ENCODE measurements at places on chromosomes 12 and 14.

DNA sequence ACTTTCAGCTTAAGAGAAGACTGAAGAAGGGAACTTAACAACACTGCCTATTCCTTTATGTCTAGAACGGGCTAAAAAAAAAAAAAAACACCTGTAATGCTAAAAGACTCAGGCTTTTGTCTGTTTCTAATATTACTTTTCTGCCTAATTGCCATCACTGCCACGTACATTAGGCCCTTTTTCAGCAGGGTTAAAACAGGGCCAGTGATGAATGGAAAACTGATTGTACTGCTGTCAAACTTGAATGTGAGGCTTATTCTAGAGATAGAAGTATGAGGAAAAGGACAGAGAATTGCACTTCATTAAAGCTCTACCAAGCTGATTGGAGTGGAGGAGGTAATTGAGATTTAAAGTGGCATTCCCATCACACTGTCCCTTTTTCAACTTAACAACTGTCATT, 535.8 kb downstream of the PRKD1 start:
- no peak for DNase-seq

GRCh38 chr14:25056688-25057078, 6.7 kb upstream of the STXBP6 start:
- DNase-seq: no peak

GRCh38 chr14:29911810-29912209, 15.8 kb downstream of the PRKD1 start:
- DNase-seq: no peak

GRCh38 chr12:51077930-51078329, 5.5 kb downstream of the CSRNP2 start:
- DNase-seq: no peak

GRCh38 chr12:92530706-92531105, 172.1 kb upstream of the PLEKHG7 start:
- DNase-seq: no peak

GRCh38 chr14:34538871-34539406, 562 bp downstream of the EAPP start:
- DNase-seq: no peak

DNA sequence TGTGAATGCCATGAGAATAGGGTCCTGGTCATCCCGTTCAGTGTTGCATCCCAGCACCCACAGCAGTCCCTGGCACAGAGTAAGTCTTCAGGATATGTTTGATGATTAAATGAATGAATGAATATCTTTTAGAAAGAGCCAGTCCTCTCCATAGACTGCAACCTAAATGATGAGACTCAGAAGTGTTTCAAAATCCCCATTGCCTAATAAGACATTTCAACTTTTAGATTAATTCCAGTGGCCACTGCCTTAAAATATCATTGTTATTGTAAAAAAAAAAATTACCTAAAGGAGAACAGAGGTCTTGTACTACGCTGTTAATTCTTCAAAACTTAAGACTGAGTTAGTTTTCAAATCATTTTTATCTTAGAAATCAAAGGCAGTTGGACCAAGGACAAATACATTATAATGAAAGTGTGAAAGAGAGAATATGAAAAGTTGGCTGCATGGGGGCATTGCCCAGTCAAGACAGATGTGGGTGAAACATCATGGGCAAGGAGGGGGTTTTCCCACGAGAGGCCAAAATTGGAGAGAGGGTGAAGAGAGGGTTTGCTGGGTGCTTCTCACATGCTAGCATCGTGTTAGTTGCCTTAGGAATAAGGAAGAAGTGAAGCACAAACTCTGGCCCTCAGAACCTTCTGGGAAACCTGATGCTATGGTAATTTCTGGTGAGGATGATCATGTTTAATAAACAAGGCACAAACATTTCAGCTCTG, 26.3 kb upstream of the CPM start:
- no peak for DNase-seq

- DNase-seq: no peak
These were observed 40.7 kb downstream of the WNK1 start for GRCh38 chr12:793037-793436.

DNA sequence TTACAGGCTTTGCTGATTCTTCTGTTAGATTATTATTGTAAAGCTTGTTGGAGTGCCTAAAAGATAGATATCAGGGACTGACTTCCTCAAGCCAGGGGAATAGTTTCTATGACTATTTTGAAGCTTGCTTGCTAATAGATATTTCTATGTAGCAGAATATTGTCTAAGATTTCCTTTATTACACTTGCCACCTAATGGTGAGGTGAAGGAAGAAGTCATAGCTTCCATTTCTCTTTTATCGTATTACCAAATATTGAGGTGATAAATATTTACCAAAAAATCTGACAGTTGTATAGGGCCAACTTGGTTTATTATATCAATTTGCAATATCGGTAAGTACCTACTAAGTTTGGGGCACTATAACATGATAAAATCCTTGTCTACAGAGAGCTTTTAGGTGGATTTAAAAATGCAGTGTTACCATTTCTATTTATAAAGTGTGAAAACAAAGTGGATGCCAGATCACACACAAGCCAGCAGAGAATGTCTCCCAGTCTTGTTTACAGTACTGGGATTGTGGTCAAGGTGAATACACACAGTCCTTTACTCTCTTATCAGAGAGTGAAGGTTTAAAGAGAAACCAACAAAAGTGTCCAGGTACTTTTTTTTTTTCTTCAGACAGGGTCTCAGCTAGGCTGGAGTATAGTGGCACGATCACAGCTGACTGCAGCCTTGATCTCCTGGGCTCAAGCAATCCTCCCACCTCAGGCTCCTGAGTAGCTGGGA, 137.9 kb downstream of the IGF1 start:
- no peak for DNase-seq

DNA sequence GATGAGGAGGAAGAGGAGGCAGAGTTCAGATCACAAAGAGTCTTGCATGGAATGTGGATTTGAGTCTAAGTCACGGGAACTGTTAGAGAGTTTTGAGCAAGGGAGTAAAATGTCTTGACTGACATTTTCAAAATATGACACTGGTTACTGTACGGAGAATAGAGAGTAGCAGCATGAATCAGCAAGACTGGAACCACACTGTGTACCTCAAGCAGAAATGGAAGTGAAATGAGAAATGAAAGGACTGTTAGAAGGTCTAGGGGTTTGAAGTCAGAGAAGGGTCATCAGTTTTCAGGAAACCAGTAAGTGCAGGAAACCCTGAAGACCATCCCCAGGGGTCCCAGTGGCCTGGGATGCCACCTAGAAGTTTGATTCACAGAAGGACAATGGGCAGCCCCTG, 236.3 kb downstream of the GALC start:
- no peak for DNase-seq

- DNase-seq: no peak
These were observed 102.5 kb upstream of the MDM1 start for GRCh38 chr12:68434391-68435298.

GRCh38 chr12:116559162-116559935, at the start of gene MAP1LC3B2:
Gene MAP1LC3B2 (plus strand): TSS chr12:116559381. CDS start chr12:116575943, 16,562 bp downstream.
- DNase-seq: no peak

DNA sequence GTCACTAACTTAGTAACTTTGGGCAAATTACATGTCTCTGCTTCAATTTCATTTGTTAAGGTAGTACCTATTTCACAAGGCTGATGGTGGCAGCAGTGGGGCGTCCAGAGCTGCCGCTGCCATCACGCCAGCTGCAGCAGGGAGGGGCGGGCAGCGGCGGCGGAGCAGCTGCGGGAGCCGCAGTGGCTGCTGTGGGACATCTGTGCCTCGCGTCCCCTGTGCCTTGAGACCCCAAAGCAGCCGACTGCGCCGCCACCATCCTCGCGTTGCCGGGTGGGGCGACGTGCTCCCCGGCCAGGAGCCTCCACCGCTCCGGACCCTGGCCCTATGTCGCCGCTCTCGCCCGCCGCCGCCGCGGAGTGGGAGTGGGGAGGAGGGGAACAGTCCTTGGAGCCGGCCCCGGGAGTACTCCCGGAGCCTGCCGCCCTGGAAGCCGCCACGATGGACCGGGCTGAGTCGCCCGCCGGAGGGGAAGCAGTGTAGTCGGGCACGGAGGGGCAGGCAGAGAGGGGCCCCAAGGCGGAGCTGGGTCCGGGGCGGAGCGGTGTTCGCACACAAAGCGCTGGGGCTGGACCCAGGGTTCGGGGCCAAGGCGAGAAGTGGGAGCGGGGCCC, 51.4 kb downstream of the A2M start:
- no peak for DNase-seq

DNA sequence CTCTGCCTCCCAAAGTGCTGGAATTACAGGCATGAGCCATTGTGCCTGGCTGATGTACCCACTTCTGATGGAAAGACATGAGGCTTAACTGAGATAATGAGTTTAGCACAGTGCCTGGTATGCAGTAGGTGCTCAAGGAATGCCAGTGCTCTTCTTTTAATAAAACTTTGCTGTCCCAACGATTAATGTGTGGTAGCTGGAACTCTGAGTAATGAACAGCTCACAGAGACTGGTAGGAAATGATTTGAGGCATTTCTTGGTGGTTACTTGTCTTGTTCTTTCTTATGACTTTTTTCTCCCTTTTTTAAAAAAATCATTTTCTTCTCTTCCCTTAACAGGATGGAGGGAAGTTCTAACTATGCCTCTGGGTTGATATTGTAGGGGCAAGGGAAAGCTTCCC, 235.7 kb upstream of the PWP1 start:
- DNase-seq: no peak

DNA sequence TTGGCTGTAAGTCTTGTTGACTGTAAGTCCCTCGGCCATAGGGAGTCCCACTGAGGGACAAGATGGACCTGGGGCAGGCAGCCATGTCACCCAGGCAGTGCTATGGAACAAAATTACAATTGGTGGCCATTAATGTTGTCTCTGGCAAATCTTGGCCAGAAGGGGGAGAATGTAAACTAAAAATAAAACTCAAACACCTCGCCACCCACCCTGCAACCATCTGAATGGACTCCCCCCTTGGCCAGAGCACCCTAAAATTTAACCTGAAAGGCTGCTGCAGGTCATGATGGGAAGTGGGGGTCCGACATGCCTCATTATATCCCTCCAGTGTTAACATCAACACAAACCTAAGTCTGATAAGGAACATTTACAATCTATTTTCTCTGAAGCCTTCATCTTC, 8.2 kb downstream of the SLC22A17 start:
- DNase-seq: no peak

- DNase-seq: no peak
These were observed 920.5 kb downstream of the NRXN3 start for GRCh38 chr14:79090641-79091180.

- no peak for DNase-seq
These were observed 37.0 kb upstream of the FBXO33 start for GRCh38 chr14:39469094-39469710.

GRCh38 chr14:103318750-103319419, 15.2 kb upstream of the EIF5 start:
- no peak for DNase-seq

DNA sequence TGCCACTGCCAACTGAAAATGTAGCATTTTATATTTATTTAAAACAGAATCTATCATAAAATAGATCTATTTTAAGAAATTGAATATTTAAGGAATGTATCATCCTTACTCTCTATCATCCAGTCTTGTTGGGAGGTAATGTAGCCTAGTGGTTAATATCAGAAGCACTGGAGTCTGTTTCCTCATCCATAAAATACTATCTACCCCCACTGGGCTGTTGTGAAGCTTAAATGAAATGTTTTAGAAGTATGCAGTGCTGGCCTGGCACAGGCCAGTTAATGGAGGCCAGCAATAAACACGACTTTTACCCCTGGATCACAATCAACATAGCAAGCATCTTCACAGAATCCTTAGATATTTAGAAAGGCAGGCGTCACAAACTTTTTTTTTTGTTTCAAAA, 188.0 kb downstream of the CAND1 start:
- DNase-seq: no peak

DNA sequence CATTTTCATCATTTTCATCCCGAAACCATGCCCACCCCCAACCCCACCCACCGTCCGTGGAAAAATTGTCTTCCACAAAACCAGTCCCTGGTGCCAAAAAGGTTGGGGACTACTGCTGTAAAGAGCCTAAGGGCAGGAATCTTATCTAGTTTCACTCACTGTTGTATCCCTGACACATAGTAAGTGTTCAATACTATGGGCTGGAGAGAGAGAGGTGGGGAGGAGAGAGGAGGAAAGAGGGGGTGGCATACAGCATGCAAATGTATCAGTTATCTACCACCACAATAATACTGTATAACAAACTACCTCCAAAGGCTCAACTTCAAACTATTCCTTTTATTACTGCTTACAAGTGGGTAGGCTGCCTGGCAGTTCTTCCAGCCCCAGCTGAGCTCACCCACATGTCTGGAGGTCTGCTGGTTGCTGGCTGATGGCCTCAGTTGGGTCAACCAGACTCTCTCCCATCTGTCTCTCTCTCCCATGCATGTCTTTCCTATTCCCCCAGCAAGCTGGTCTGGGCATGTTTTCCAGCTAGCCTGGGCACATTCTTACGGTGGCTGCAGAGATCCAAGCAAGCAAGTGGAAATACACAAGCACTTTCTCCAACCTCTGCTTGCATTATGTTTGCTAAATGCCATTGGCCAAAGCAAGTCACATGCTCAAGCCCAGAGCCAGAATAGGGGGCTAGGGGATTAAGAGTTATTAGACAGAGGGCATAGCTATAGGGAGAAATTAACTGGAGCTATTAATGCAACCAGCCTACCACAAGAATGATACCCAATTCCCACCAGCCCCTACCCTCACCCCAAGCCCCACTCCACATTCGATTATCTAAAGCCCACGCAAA, 31.6 kb upstream of the FICD start:
- no peak for DNase-seq

DNA sequence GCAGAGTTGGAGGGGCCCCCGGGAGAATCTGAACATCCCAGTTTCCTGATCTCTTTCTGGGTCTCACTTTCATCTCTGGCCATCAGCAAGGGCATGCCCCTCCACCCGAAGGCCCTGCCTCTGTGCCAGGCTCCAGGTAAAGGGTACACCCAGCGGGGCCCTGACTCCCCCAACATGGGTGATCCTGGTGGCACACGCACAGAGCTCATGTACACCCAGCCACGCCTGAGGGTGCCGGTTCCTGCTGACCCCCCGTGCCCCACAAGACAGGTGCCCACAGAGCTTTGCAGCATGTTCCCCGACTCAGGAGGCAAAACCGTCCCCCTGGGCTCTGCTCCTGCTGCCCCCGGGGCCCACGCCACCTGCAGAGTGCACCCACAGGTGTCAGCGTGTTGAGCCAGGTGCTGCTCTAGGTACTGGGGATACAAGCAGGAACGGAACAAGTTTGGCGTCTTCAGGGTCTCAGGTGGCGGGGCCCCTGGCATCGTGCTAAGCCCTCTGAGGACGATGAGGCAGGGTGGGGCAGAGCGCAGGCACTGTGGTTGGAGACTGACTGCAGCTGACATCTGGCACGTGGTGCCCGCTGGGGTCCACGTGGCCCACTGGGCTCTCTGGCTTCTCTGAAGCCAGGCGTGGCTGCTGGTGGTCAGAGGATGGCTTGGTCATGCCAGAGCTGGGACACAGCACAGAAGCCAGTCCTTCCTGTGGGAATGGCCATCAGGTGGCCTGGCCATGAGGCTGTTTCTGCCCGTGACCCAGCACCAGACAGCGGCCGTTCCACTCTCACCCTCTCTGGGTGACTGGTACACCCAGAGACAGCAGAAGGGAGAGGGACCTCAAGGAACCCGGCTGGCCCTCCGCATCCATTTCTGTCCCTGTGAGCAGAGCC, 13.8 kb downstream of the BAG5 start:
- no peak for DNase-seq

DNA sequence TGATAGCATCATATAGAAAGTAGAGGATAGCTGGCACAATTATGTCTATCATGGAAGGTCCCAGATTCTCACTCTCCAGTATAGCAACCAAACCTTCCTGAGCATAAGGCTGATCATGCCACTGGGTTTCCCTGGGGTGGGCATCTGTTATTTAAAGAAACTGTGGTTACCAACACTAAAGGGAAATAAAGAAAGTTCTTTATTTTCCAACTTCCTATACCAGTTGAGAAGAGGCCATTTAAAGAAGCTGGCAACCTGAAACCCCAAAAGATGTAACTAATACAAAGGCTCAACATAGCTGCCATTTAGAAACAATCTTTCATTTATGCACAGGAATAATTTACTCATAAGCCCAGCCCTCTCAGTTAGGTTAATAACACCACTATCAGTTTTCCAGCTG, 3.1 kb downstream of the BCAT1 start:
- no peak for DNase-seq
